Neuronal stem cell (in vitro differentiated cells): ENCODE measurements at places on chromosomes 3 and 15.

DNA sequence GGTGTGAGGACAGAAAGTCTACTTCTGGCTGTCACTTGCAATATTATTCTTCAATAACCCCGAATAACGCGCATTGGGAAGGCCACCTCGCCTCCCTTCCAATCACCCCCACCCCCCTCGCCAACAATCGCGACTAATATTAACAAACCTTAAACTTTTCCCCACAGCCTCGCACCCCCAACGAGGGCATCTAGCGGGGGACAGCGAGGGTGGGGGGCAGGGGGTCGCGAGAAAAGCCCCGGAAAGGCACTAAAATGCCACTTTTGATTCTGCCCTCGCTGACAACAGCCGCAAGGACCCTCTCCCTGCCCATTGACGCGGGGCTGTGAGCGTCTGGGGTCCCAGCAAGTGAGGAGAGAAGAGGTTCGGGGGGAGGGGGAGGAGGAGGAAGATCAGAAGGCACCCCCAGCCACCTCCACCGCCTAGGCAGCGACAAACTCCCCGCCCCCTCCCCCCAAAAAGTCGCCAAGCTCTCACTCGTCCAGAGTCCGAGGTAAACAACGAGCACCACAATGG is 868 bp downstream of the SATB1 start:
- no peak for DNase-seq

DNA sequence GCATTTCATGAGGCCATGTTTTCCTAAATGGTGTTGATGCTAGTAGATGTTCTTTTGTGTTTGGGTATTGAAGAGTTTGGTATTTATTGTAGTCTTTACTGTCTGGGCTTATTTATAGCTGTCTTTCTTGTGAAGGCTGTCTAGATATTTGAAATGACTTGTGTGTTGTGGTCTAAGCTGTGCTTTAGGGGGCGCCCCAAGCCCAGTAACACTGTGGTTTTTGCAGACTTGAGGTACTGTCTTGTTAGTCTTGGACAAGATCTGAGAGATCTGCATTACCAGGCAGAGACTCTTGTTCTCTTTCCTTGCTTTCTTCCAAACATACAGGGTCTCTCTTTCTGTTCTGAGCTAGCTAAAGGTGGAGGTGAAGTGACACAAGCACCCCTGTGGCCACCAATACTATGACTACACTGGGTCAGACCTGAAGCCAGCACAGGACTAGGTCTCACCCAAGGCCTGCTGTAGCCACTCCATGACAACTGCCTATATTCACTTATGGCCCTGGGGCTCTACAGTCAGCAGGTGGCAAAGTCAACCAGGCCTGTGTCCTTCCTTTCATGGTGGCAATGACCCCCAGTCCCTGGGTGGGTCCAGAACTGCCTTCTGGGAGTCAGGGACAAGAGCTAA is 152.1 kb upstream of the TBC1D5 start:
- DNase-seq: peak; percentile 54

GRCh38 chr15:92462424-92463125 is 68.9 kb downstream of the ST8SIA2 start:
- DNase-seq: no peak

- DNase-seq: no peak
These were observed 48.0 kb upstream of the TSPAN3 start for GRCh38 chr15:77118882-77119321.

GRCh38 chr3:55521738-55522421 is 34.8 kb upstream of the WNT5A start:
- no peak for DNase-seq
